ENCODE measurements at places on chromosomes 3 and 15.

- peak; percentile 46 for DNase-seq
Observed at GRCh38 chr15:68616397-68616796, 37.6 kb downstream of the CORO2B start.

DNA sequence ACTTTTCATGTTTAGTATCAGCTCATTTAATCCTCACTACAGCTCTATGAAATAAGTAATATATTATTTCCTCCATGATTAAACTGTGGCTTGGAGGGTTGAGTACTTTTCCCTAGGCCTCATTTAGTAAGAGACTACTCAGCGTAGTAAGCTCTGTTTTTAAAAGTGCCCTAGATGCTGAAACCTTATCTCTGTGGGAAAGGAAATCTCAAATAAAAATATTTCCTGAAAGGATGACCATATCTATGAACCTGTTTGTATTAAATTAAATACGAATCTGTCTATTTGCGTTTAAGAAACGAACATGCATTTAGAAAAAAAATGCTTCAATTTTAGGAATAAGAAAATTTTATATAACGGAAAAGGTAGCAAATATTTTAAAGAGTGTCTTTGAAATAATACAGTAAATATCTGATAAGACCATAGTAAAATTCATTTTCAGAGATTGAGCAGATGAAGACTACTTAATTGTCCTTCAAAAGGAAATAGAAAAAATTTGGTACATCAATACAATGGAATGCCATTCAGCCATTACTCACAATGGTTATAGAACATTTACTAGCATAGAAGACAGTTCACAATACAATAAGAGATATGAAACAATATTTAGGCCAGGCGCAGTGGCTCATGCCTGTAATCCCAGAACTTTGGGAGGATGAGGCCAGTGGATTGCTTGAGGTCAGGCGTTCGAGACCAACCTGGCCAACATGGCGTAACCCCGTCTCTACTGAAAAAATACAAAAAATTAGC is 56.2 kb downstream of the ATG7 start:
- no peak for DNase-seq

- no peak for DNase-seq
Observed at GRCh38 chr3:39801216-39801615, 8.2 kb upstream of the MYRIP start.

DNA sequence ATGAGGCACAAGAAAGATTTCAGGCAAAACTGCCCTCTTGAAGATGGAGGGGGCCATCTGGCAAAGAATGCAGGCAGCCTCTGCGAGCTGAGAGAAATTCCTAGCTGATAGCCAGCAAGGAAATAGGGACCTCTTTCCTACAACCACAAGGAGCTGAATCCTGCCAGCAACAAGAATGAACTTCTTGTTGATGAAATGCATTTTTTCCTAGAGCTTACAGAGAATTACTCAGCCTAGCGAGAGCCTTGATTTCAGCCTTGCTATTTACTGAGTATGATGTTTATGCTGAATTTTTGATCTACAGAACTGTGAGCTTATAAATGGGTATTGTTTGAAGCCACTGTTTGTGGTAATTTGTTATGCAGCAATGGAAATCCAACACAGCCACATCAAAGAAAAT is 148.5 kb upstream of the NAALADL2 start:
- no peak for DNase-seq
